ENCODE measurements at places on chromosomes 12 and 14.

DNA sequence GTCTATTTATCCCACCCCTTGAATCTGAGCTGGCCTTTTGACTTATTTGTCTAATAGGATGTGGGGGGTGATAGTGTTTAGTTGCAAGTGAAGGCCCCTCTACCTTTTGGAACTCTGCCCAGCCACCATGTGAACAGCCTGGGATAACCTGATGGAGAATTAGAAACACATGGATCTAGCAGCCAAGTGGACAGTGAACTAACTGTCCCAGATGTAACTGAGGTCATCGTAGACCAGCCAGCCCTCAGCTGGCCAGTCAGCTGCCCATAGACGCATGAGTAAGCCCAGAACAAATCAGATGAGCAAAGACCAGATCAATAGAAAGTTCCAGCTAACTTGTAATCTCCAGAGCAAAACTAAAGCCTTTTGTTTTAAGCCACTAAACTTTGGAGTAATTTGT is 19.0 kb downstream of the KLRB1 start:
- H3K27ac ChIP-seq, result no peak overlapping the region
- DNase-seq, result peak; percentile 0
- peaks cover under 1% of the 10 kb centered on the region for H3K36me3 ChIP-seq
- H3K27me3 ChIP-seq, result no peaks in the 10 kb centered on the region
- H3K4me3 ChIP-seq, result no peak overlapping the region

DNA sequence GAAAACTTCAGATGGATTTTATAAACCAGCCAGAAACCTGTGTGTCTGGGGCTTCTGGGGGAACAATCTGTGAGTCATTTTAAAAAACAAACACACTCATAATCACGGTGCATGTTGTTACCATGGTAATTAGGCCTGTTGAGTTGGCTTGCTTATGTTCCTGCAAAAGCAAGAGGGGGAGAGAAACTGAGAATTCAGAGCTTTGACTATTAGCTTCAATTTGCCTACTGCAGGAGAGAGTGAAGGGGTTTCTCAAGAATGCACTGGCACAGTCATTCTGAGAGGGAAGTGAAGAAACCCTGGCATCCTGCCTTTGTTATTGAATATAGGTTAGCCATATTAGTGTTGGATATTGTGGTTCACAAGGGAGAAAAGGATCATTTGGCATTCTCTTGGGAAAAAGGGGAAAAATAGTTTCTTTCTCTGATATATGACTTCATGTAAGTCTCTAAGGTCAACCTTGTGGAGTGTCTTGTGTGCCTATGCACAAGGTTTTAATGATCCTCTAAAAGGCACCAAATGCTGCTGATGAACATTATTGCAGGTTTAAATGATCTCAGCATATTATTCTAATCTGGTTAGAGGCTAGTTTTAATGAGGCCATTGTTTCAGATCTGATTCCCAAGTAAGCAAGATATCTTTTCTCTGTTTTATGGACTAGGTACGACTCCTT is 12.9 kb downstream of the GNG2 start:
- peaks cover 4% of the 10 kb centered on the region for H3K36me3 ChIP-seq
- peaks cover 45% of the 10 kb centered on the region for H3K4me1 ChIP-seq
- H3K27me3 ChIP-seq, result no peaks in the 10 kb centered on the region
- H3K4me3 ChIP-seq, result no peak overlapping the region
- H3K27ac ChIP-seq, result peak overlapping the region; percentile 4

DNA sequence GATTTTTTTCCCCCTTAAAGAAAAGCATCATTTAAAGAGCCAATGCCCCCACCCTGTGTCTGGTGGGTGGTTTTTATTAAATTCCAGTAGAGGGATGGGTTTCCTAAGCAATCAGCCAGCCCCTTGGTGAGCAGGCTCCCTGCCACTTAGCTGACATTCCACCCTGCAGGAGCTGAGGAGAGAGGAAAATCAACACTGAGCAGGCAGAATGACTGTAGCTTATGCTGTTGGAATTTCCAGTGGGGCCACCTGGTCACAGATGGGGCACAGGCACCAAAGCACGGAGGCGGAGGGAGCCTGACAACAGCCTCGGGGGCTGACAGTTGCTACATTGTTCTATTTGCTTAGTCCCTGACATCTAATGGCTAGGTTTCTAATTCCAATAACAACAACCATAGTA is 127.7 kb downstream of the TMEM30B start:
- H3K4me1 ChIP-seq, result no peaks in the 10 kb centered on the region
- DNase-seq, result no peak
- H3K4me3 ChIP-seq, result no peak overlapping the region
- H3K36me3 ChIP-seq, result no peaks in the 10 kb centered on the region

GRCh38 chr14:54348001-54348611 is 48.7 kb upstream of the CDKN3 start:
- H3K4me3 ChIP-seq, result no peak overlapping the region
- H3K4me1 ChIP-seq, result no peaks in the 10 kb centered on the region
- no peak overlapping the region for H3K27ac ChIP-seq
- no peaks in the 10 kb centered on the region for H3K36me3 ChIP-seq
- no peaks in the 10 kb centered on the region for H3K27me3 ChIP-seq

GRCh38 chr12:46147144-46147543 is 121.7 kb downstream of the SLC38A1 start:
- no peaks in the 10 kb centered on the region for H3K27me3 ChIP-seq
- H3K36me3 ChIP-seq, result no peaks in the 10 kb centered on the region
- DNase-seq, result no peak
- H3K4me1 ChIP-seq, result no peaks in the 10 kb centered on the region

DNA sequence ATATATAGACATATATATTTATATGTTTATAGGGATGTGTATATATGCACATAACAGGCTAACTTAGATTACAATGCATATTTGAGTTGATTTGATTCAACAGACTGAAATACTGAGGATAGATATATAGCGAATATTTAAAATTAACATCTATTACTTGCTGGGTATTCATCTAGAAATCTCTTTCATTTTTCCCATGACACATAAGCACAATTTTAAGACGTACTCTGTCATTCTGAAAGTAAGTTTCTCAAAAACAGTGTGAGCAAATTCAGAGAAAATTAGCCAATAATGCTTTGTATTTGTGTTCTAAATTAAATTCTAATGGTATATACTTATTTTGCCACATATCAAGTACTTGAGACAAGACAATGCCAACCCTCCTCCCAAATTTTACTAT is 907.5 kb upstream of the MDGA2 start:
- no peaks in the 10 kb centered on the region for H3K27me3 ChIP-seq
- H3K4me3 ChIP-seq, result no peak overlapping the region
- no peaks in the 10 kb centered on the region for H3K36me3 ChIP-seq
- no peak for DNase-seq
- no peaks in the 10 kb centered on the region for H3K4me1 ChIP-seq

DNA sequence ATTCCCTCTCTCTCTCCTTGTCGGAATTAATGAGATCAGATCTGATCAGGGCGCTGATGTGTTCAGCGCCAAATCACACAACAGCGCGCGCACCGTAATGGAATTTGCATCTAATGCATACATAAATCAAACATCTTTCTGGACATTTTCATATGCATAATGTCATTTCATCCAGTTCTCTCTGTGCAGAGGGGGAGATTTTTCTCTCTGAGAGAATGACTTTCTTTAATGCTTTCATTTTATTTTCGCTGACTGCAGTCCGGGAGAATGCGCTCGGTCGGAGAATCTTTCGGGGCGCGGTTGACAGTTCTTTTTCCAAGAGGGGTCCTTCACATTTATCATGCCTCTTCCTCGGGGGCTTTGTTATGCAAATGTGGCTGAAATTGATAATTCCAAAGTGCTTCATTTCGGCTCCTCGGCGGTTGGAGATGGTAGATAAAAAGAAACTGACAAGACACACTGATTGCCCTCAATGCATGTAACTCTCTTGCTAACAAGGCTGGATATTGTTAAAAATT is 615.9 kb downstream of the VRK1 start:
- H3K4me3 ChIP-seq, result peak overlapping the region; percentile 41
- no peaks in the 10 kb centered on the region for H3K36me3 ChIP-seq
- H3K27me3 ChIP-seq, result peaks cover 39% of the 10 kb centered on the region
- H3K27ac ChIP-seq, result no peak overlapping the region
- no peak for DNase-seq

DNA sequence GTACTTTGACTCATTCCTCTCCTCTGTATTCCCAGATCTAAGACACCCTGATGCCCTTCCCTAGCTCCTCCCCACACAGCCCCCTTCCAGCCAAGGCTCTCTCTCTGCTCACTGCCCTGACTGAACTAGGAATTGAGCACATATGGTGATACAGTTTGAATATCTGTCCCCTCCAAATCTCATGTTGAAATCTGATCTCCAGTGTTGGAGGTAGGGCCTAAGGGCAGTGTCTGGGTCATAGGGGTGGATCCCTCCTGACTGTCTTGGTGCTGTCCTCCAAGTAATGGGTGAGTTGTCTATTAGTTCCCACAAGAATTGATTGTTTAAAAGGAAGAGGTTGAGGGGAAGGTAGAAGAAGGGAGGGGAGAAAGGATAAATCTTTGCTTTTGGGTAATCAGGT is 17.4 kb downstream of the CMKLR1 start:
- H3K27ac ChIP-seq, result no peak overlapping the region
- H3K4me1 ChIP-seq, result peaks cover 83% of the 10 kb centered on the region
- H3K4me3 ChIP-seq, result no peak overlapping the region

- no peak overlapping the region for H3K27ac ChIP-seq
- no peak overlapping the region for H3K4me3 ChIP-seq
- H3K4me1 ChIP-seq, result no peaks in the 10 kb centered on the region
- no peaks in the 10 kb centered on the region for H3K27me3 ChIP-seq
- no peaks in the 10 kb centered on the region for H3K36me3 ChIP-seq
- no peak for DNase-seq
Measured at GRCh38 chr12:89695830-89696229, 12.8 kb downstream of the ATP2B1 start.

DNA sequence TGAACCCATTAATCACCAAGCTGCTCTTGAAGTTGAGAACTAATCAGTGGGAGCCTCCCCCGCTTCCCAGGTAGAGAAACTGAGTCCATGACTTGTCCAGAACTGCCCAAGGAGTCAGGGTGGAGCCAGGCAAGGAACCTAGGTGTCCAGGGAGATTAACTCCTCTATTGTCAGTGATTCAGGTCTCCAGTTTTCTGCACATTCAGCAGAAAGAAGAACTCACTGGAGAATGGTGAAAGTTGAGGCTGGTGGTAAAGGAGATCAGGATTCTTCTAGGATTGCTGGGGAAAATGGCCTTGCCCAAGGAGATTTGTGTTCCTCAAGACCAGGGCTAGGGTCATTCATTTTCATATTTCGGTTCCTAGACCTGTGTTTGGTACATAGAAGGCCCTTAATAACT is 87.2 kb upstream of the CISTR start:
- H3K36me3 ChIP-seq, result no peaks in the 10 kb centered on the region
- H3K27me3 ChIP-seq, result peaks cover 4% of the 10 kb centered on the region
- DNase-seq, result no peak
- no peak overlapping the region for H3K4me3 ChIP-seq
- H3K4me1 ChIP-seq, result no peaks in the 10 kb centered on the region
- no peak overlapping the region for H3K27ac ChIP-seq

- no peaks in the 10 kb centered on the region for H3K36me3 ChIP-seq
- H3K4me1 ChIP-seq, result no peaks in the 10 kb centered on the region
- no peak for DNase-seq
- H3K27ac ChIP-seq, result no peak overlapping the region
Measured at GRCh38 chr12:62720661-62721330, 214.2 kb downstream of the PPM1H start.

DNA sequence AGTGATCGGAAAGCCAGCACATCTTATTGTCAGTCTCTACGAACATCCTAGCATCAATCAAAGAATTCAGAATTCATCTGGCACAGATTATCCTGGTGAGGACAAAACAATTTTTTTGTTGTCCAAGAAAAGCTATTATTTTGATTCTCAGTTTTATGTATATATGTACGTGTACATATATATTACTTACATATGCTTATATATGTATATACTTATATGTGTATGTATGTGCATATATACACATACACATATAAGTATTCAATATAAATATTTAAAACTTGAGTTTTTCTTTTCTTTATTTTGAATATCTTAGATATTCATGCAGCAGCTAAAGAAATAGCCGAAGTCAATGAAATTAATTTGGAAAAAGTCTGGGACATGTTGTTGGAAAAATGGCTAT is 77.9 kb downstream of the KNTC1 start:
- H3K27ac ChIP-seq, result no peak overlapping the region
- H3K4me3 ChIP-seq, result no peak overlapping the region
- peaks cover 10% of the 10 kb centered on the region for H3K36me3 ChIP-seq
- H3K27me3 ChIP-seq, result no peaks in the 10 kb centered on the region
- H3K4me1 ChIP-seq, result no peaks in the 10 kb centered on the region
- no peak for DNase-seq

DNA sequence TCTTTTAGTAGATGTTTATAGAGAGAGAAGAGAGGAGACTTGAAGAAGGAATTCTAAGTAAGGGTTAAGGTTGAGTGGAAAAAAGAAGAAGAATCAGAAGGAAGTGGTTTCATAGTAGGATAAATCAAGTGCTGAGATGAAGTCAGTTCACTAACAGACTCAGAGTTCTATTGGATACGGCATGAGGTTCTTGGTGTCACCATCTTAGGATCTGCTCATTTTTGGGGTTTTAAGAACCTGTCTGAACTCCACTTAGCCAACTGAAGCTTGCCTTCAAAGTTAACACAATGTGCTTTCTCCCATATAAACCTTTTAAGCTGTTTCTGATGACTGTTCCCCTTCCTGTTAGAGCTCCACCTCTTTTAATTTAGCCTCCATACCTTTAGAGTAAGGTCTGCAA is 152.6 kb downstream of the PRKCH start:
- H3K27me3 ChIP-seq, result no peaks in the 10 kb centered on the region
- H3K27ac ChIP-seq, result peak overlapping the region; percentile 61
- peaks cover 81% of the 10 kb centered on the region for H3K4me1 ChIP-seq
- H3K36me3 ChIP-seq, result peaks cover 21% of the 10 kb centered on the region
- DNase-seq, result peak; percentile 61

GRCh38 chr12:101802486-101802885 is 28.3 kb downstream of the GNPTAB start:
- no peak overlapping the region for H3K4me3 ChIP-seq
- H3K27me3 ChIP-seq, result no peaks in the 10 kb centered on the region
- peak overlapping the region; percentile 67 for H3K27ac ChIP-seq
- peaks cover 28% of the 10 kb centered on the region for H3K4me1 ChIP-seq

All from natural killer cell (primary cell).